CD8-positive, alpha-beta memory T cell (primary cell): ENCODE measurements at places on chromosomes 5 and 9.
A peak's percentile ranks its signal among the peaks of the same experiment; 100 is the strongest.

DNA sequence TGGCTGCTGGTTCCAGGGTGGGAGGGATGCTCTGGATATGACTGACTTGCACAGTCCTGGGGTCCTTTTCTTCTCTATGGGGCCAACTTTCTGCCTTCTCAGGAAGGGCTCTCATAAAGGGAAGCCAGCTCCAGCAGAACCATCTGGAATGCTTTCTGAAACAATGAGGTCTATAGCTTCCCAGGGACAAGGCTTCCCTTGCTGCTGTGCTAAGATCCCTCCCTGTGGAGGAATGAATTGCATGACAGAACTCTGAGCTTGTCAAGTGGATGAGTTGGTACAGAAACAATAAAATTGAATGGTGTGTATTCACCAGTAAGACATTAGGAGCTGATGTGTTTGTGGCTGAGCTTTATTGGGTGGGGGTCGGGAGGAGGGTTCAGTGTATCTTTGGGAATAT, 19.8 kb downstream of the CKMT2 start:
- no peaks in the 10 kb centered on the region for H3K27me3 ChIP-seq
- H3K4me3 ChIP-seq: no peak overlapping the region
- no peak overlapping the region for H3K27ac ChIP-seq
- DNase-seq: no peak

- H3K4me1 ChIP-seq: no peaks in the 10 kb centered on the region
- H3K4me3 ChIP-seq: no peak overlapping the region
- no peak overlapping the region for H3K27ac ChIP-seq
- no peaks in the 10 kb centered on the region for H3K36me3 ChIP-seq
- DNase-seq: no peak
These were observed 73.9 kb downstream of the WNK2 start for GRCh38 chr9:93257808-93258331.

DNA sequence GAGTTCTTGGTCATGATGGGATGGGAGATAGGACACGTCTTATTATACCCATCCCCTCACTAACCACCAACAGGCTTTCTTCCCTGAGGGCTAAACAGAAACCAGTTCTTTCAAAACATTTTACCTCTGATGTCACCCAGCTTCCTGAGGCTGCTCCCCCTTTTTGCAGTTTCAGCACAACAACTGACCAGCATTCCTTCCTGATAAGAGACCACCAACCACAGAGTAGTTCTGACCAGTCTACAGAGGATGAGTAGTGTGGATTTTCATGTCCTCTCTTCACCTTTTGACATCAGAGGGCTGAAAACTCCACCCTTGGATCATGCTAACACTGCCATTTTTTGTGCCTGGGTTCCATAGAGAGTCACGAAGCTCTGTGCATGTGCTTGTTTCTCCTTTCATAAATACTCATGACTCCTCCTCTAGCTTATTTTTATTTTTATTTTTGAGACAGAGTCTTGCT, 82.6 kb downstream of the OSTF1 start:
- H3K4me1 ChIP-seq: peaks cover 7% of the 10 kb centered on the region
- no peak for DNase-seq
- no peaks in the 10 kb centered on the region for H3K36me3 ChIP-seq
- H3K27me3 ChIP-seq: no peaks in the 10 kb centered on the region

DNA sequence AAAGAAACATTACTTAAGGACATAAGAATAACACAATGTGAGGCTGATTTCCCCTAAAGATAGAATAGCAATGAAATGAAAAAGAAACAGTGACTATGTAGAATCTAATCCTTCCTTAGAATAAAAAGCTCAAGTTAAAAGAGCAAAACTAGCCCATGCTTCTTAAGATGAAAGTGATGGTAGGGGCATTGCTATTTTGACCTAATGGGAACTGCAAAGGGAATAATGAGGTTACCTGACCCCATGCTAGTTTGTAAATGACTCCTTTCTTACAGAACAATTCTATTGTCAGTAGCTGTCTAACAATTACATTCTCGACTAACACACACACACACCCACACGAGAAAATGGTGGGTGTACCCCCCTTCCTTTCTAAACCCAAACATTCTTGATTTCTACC, 575.8 kb downstream of the CSNK1G3 start:
- H3K27ac ChIP-seq: no peak overlapping the region
- no peaks in the 10 kb centered on the region for H3K27me3 ChIP-seq
- no peak overlapping the region for H3K4me3 ChIP-seq
- H3K36me3 ChIP-seq: no peaks in the 10 kb centered on the region
- no peaks in the 10 kb centered on the region for H3K4me1 ChIP-seq
- no peak for DNase-seq

DNA sequence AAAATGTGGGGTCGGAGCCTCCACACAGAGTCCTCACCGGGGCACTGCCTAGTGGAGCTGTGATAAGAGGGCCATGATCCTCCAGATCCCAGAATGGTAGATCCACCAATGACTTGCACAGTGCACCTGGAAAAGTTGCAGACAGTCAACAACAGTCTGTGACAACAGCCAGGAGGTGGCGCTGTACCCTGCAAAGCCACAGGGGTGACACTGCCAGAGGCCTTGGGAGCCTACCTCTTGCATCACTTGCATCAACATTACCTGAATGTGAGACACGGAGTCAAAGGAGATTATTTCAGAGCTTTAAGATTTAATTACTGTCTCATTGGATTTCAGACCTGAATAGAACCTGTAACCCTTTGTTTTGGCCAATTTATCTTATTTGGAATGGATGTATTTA, 614.1 kb upstream of the CDH9 start:
- H3K4me1 ChIP-seq: no peaks in the 10 kb centered on the region
- H3K4me3 ChIP-seq: no peak overlapping the region
- no peaks in the 10 kb centered on the region for H3K36me3 ChIP-seq
- DNase-seq: no peak
- no peak overlapping the region for H3K27ac ChIP-seq

DNA sequence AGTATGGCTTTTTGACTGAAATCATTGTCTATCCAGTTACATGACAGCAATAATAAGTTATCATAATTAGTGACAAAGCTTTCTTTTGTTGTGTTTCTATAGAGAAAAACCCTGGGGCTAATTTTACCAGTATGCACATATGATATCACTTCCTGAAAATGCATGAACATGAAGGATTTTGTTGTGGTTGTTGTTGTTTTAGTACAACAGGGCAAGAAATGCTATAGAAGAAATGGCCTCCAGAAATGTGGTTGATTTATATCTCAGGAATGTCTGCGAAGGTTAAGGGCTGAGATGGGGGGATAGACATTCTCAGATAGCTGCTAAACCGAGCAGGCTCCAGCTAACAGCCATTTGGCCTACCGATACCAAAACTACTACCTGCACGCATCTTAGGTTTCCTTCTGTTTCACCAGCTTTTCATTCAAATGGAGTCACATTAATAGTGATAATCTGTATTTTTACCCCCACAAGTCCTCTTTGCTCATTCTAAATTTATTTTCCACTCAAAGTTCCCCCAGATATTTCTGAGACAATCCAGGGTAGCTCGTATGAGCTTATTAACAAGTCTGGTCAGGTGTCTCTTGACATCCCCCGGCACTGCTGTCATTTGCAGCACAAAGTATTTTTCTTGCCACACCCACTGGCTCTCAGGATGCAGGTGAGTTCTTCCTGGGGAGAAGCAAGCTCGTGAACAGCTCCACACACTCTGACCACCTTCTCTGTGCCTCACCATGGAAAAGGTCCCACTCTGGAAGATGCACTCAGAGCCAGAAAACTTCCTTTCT, 232.4 kb upstream of the GAS1 start:
- no peak for DNase-seq
- H3K4me3 ChIP-seq: no peak overlapping the region
- no peaks in the 10 kb centered on the region for H3K27me3 ChIP-seq
- H3K36me3 ChIP-seq: no peaks in the 10 kb centered on the region
- H3K4me1 ChIP-seq: no peaks in the 10 kb centered on the region
- no peak overlapping the region for H3K27ac ChIP-seq

- no peak overlapping the region for H3K4me3 ChIP-seq
- H3K27me3 ChIP-seq: no peaks in the 10 kb centered on the region
- no peaks in the 10 kb centered on the region for H3K4me1 ChIP-seq
- H3K36me3 ChIP-seq: no peaks in the 10 kb centered on the region
These were observed 174.7 kb downstream of the HMHB1 start for GRCh38 chr5:143986516-143987212.

DNA sequence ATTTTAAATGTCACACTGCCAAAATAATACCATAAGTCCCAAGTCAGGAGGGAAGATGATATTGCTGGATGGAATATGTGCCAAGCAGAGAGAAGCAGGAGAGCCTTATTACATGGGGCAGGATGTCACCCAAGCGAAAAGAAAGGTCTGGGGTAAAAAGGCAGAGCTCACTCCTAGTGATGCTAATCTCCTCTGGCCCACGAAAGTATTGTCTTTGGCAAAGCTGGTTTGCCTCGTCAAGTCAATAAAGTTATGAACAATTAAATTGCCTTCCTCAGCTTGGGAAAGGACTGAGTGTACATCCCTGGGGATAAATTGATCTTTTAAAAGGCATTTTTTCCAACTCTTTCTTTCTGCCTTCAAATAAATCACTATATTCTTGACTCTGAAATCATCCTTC, 220.6 kb downstream of the DMAC1 start:
- H3K4me1 ChIP-seq: no peaks in the 10 kb centered on the region
- H3K36me3 ChIP-seq: no peaks in the 10 kb centered on the region
- H3K4me3 ChIP-seq: no peak overlapping the region
- H3K27me3 ChIP-seq: no peaks in the 10 kb centered on the region
- H3K27ac ChIP-seq: no peak overlapping the region
- DNase-seq: no peak

DNA sequence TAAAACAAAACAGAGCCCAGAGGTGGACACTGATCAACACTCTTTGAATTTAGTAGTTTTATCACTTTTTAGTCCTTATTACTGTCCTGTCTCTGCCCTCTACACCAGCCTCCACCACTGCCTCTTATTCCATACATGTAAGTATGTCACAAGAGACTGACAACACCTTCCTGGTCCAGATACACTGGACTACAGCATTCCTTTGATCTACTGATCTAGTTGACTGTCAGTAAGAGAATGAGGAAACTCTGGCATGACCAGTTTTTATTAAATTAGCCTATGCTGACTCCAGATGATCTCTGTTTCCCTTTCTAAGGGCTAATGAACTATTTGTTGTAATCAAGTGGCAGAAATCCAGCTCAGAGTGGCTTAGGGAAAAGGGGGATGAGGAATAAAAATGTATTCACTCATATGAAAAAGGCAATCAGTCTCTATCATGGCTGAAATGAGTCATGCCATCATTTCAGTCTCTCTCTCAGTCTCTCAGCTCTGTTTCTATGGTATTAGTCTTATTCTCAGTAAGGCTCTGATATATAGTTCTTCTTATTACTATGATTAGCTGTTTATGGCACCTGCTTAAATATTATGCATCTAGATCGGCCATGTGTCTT, 5.5 kb downstream of the ARHGEF37 start:
- no peak overlapping the region for H3K27ac ChIP-seq
- peaks cover 4% of the 10 kb centered on the region for H3K27me3 ChIP-seq
- no peaks in the 10 kb centered on the region for H3K36me3 ChIP-seq
- H3K4me3 ChIP-seq: no peak overlapping the region
- H3K4me1 ChIP-seq: no peaks in the 10 kb centered on the region

GRCh38 chr9:131394464-131395156, 724 bp downstream of the PRRC2B start:
- H3K4me1 ChIP-seq: peaks cover 48% of the 10 kb centered on the region
- peak; percentile 73 for DNase-seq
- no peaks in the 10 kb centered on the region for H3K27me3 ChIP-seq
- H3K36me3 ChIP-seq: no peaks in the 10 kb centered on the region
- H3K4me3 ChIP-seq: peak overlapping the region; percentile 75
- peak overlapping the region; percentile 82 for H3K27ac ChIP-seq

DNA sequence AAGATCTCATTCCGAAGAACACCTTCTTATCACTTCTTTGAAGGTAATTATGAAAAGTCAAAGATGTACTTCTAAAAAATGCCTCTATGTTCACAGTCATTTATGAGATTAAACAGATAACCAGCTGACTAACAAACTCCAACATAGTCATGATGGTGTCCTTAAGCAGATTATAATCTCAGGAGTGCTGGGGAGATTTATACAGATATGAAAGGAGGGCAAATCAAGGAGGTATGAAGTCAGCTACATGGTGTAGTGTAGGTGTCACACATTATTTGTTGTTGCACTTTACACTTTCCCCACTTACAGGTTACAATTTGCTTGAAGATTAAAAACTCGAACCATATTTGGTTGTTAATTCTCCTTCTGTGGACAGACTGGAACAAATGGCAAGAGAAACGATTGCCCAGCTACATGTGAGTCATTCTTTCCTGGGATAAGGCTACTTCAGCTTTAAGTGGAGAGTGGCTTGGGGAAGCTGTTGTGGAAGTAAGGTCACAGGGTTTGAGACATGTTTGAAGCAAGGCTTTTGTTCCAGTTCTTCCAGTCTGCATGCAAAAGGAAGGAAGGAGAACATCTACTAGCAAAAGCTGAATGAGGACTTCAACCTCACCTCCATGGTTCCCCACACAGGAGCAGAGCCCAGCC, 320.1 kb downstream of the ADGRV1 start:
- H3K27me3 ChIP-seq: no peaks in the 10 kb centered on the region
- peaks cover 6% of the 10 kb centered on the region for H3K4me1 ChIP-seq
- H3K36me3 ChIP-seq: no peaks in the 10 kb centered on the region
- H3K27ac ChIP-seq: no peak overlapping the region
- no peak overlapping the region for H3K4me3 ChIP-seq

DNA sequence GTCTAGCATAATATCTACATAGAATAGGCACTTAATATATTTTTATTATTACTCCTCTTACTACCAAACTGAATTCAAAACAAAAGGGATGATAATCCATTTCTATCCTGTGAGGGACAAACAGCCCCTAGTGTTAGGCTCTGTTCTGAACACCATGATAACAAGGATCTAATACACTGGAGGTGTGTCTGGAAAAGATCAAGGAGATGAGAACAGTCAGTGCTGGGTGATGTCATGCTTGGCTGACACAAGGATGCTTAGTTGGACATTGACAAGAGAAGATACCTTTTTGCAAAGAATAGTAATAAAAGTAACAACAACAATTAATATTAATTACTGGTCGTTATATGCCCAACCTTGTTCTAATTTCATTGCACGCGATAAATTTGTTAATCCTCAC, 458.7 kb downstream of the EBF1 start:
- no peak overlapping the region for H3K27ac ChIP-seq
- H3K4me3 ChIP-seq: no peak overlapping the region
- H3K36me3 ChIP-seq: no peaks in the 10 kb centered on the region
- no peaks in the 10 kb centered on the region for H3K4me1 ChIP-seq

- no peak overlapping the region for H3K4me3 ChIP-seq
- no peaks in the 10 kb centered on the region for H3K36me3 ChIP-seq
- H3K27ac ChIP-seq: no peak overlapping the region
- no peaks in the 10 kb centered on the region for H3K27me3 ChIP-seq
- H3K4me1 ChIP-seq: no peaks in the 10 kb centered on the region
These were observed 132.5 kb downstream of the WDR70 start for GRCh38 chr5:37511646-37512045.

DNA sequence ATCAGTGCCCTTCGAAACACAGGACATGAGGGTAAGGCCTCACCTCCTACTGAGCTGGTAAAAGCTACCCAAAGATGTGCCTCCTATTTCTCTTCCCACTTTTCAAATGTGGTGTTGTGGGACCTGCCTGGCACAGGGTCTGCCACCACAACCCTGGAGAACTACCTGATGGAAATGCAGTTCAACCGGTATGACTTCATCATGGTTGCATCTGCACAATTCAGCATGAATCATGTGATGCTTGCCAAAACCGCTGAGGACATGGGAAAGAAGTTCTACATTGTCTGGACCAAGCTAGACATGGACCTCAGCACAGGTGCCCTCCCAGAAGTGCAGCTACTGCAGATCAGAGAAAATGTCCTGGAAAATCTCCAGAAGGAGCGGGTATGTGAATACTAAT, 1.9 kb downstream of the IRGM start:
- no peak overlapping the region for H3K4me3 ChIP-seq
- H3K27ac ChIP-seq: no peak overlapping the region
- no peak for DNase-seq
- no peaks in the 10 kb centered on the region for H3K4me1 ChIP-seq
- no peaks in the 10 kb centered on the region for H3K27me3 ChIP-seq
